HFFc6 (cell line): ENCODE measurements at places on chromosomes 4 and X.

DNA sequence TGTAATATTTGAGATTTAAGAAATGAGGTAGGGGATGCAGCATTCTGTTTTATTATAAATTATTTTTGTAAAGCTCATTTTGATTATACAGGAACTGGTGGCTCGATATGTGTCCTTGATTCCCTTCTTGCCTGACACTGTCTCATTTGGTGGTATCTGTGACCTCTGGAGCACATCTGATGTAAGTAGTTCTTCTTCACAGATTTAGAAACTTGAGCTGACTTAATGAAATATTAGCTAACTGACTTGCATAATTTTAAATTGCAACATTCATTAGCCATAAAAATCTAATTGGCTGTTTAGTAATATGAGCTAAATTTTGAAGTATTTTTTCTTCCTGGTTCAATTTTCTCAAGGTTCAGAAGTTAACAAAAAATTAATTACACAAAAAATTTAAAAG lies 69.1 kb downstream of the FBXL5 start:
- no peak for DNase-seq

GRCh38 chr4:79620617-79621016 lies 212.6 kb upstream of the GK2 start:
- no peak for DNase-seq

GRCh38 chrX:130179170-130179569 lies 7.4 kb downstream of the RAB33A start:
- DNase-seq, result no peak

GRCh38 chrX:119145241-119145653 lies 17.6 kb upstream of the KIAA1210 start:
- DNase-seq, result no peak

GRCh38 chr4:5730993-5731990 lies 20.3 kb downstream of the EVC start:
- DNase-seq, result no peak

- no peak for DNase-seq
These were observed 103.7 kb downstream of the POU4F2 start for GRCh38 chr4:146742416-146742815.
